ENCODE measurements at places on chromosomes 3 and 15.

GRCh38 chr3:50912746-50913145 lies 238.0 kb downstream of the DOCK3 start:
- DNase-seq = no peak

DNA sequence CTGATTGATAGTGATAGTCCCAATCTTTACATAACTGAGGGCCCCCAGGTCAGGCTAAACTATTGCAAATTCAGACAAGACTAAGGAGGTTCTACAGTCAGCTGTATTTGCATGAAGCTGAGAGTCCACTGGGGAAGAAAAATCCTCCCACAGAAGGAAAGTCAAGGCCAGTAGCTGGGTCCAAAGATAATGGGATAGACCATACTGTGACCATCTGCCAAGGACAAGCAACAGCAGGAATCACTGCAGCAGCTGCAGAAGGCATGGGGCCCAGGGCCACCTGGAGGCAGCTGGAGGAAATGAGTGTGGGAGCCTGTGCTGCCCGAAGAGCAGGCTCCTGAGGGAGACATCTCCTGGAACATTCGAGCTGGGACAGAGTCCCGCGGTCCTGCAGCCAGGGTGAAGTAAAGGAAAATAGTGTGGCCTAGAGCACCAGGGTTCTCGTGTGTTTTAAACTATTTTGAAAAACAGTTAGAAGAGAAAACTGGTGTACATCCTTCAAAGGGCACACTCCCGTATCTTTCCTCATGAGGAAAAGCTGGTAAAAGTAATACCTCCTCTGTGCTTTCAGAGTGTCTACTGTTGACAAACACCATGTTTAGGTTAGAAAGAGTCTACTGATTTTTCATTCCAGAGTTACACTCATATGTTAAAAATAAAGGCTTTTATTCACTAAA lies 13.2 kb upstream of the TMEM212 start:
- DNase-seq = no peak

DNA sequence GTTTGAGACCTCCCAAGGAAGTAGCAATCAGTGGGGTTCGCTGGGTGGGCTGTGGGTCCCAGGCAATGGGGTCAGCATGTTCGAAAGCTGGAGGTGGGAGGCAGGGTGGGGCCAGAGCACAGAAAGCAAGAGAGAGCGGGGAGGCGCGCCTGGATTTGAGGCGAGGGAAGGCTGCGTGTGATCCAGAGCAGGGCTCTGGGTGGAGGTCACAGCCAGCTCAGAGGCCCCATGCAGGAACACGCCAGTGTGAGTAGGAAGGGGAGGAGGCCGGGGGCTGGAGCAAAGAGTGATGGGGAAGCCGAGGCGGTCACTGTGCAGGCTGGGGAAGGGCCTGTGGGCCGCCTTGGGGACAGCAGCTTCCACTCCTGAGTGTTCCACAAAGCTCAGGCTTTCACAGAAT lies 8.8 kb downstream of the DNAJB8 start:
- DNase-seq = no peak

GRCh38 chr15:50506121-50506520 lies 40.3 kb downstream of the USP50 start:
- DNase-seq = no peak

DNA sequence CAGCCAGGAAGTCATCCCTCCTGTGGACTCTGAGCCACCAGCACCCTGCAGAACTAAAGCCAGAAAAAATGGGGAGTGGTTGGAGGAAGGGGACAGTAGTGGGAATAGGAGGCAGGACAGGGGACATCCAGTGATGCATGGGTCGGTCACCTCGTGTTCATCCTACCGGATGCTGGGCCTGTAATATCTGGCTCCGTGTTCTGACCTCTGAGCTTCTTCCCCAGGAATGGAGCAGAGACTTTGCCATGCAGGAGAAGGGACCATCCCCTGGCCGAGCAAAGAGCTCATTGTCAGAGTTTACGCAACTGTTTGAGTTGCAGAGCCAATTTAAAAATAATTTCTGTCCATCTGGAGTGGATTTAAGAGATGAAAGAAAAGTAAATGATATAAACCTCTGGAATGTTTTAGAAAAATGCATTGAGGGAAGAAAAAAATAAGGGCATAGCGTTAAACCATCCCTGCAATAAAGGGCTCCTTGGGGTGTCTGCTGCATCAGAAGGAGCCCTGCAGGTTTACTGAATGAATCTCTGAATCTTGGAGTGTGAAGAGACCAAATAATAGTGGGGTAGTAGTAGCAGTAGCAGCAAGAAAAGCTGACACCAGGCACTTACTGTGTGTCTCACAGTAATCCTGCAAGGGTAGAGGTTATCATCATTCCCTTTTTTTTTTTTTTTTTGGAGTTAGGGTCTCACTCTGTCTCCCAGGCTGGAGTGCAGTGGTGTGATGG lies 70.9 kb downstream of the AAGAB start:
- DNase-seq = no peak

DNA sequence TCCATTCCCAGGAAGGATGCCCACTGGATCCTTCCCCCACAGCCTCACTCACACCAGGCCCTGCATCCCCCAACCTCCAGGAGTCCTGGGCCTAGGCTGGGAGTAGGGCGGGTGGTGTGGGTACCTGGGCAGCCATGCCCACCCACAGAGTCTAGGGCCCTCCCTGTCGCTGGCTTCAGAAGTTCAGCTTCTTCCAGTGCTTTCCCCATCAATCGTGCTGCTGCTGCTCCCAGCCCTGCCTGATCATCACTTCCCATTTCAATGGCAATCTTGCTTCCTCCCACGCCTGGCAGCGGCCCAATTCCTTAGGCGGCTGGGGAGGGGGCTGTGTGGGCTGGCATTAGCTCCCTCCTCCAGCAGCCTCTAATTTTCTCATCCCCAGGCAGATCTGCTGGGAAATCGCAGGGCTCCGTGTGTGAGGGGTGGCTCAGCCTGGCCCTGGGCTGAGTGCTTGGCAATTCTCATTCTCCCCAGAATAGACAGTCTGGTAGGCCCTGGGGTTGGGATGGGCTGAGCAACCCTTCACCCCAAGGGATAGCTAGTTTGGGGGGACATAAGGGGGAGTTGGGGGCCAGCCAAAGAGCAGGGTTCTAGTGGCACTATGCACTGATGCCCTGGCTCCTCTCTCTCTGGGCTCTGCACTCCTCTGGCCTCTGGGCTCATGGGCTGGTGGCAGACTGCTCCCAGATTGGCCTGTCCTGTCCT lies 66.4 kb downstream of the SCN5A start:
- DNase-seq = no peak

DNA sequence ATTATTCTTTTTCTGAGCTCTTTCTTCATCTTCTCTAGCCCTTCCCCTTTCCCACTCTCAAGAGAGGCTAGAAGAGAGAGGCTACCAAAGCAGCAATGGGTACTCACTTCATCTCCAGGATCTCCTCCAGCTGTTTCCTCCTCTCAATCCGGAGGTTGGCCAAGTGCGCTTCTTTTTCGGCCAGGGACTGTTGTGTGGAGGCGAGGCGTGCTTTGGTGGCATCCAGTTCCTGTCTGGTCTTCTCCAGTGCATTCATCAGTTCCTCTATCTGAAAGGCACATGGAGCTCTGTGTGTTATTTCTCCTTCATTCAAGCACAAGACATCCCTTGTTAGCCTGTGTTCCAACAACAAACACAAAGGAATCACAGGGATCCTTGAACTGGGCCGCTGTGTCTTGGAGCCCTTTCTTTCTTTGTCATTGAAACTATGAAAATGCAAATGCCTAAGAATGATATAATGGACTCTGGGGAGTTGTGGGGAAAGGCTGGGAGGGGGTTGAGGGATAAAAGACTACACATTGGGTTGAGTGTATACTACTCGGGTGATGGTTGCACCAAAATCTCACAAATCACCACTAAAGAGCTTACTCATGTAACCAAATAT lies 401.3 kb upstream of the WNT5A start:
- DNase-seq = no peak

- peak; percentile 90 for DNase-seq
Measured at GRCh38 chr15:38610748-38611147, 46.1 kb upstream of the RASGRP1 start.

DNA sequence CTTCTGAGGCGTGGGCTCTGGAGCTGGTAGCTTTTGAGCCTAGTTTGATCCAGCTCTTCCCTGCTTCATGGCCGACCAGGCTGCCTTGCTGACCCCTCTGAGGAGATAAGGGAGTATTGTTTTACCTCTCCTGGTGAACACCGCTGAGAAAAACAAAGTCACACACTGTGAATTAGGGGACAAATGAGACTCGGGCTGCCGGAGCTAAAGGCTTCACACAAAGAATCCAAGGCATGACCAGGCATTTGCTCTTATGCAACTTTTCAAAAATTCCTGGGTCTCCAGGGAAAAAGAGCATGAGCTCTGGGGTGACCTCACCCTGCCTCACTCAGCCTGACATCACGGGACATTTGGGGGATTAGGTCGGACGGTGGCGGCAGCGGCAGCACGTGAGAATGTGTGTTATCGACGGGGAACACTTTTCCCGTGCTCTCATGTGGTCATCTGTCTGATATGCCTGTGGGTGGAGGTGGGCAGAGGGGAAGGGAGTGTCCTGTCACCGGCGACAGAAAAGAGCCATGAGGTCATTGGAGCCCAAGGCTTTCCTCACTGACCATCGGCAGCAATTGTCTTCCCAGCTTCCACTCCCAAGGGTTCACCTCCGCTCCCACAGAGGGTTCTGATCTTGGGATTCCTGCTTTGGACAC lies 61.0 kb downstream of the TMEM44 start:
- DNase-seq = no peak

DNA sequence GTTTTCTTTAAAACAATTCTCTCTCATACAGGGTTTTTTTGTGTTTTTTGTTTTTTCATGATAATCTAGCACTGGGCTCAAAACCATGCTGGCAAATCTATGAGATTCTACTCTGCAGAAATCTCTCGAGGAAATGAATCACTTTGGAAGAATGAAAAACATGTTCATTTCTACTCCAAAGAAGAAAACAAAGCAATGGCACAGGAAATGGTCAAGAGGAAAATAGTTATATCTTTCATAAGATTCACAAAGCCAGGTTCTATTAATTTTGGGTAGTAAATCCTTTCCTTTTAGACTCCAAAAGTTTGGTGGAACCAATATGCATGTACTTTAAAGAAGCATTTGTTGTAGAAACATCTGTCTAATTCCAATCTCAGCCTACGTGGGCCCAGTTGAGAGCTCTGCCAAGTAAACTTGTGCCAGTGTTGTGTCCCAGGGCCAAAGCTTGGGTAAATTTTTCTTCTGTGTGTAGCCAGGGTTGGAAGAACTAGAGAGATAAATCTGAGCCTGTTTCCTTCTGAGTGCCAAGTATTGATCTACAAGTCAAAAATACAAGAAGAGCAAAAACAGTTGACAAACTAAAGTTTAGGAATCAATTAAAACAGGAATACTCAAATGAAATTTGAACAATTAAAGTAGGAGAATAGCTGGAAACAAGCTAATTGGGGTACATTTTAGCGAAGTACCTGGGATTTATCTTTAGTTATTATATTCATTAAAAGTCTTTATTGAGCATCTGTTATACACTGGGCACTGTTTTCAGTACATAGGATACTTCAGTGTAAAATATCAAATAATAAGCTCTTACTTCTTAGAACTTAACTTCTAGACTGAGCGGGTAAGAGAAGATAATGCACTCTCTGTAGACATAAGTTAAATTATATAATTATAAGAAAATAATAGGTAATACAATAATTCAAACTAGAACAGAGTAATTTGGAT lies 657.5 kb upstream of the NECTIN3 start:
- DNase-seq = no peak

DNA sequence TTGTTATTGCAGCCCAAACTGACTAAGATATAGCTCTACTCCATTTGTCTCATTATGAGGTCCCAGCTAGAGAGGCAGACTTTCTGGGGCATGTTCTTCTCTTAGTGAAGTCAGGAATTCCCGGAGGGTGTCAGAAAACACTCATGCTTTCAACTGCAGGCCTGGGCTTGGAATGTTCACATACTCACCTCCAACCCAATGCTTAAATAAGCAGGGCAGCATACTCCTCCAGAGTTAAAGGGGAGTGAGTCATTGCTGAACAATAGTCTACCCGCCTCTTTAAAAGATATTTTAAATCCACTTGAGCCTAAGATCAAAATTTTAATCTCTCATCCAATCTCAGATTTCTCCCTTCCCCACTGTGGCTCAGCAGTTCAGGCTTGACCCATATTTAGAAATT lies 167.8 kb upstream of the DPH6 start:
- DNase-seq = no peak

DNA sequence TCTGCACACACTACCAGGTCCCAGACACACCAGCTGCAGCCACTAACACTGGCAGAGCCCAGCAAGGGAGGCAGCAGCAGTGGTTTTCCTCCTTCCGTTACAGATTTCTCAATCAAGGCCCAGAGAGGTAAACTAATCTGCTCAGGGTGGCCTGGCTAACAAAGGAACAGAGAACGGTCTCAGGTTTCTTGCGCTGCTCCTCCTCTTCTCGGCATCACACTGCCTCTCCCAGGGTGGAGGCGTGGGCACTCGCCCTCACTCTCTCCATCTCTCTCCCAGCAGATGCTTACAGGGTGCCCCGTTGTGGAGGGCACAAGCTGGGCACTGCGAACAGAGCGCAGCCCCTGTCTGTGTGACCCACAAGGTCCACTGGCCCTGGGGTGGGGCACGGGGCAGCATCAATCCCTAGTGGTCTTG lies 228.7 kb downstream of the VPS13C start:
- DNase-seq = no peak

DNA sequence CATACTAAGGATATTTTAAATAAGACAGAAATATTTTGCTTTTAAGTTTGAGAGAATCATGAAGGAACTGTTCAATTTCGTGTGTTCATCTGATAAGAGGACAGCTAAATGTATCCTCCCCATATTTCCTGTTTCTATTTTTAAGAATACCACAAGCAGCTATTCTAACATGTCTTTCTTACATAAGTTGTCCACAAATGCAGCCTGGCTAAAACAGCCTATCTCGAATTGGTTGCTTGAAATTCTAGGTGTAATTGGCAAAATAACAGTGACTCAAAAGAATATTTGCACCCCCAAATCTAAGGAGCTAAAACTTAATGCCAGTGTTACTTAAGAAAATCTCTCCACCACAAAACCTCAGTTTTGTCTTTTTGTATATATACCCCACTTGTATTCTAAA lies 35.0 kb downstream of the BTLA start:
- no peak for DNase-seq

DNA sequence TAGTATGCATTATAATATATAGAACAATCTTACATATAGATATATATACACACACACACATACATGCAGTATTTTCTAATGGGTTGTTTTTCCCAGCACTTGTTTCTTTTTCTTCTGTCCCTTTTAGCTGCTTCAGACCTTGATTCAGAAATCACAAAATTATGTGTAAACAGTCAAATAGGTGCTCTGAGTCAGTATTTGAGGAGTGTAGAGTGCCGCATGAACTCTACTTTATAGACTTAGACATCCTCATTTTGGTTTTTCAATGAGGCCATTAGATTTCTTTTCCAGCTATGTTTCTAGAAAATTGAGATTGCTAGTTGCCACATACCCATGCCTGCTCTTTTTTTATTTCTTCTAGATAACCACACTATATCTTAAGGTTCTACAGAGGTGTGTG lies 58.2 kb downstream of the HHLA2 start:
- no peak for DNase-seq

DNA sequence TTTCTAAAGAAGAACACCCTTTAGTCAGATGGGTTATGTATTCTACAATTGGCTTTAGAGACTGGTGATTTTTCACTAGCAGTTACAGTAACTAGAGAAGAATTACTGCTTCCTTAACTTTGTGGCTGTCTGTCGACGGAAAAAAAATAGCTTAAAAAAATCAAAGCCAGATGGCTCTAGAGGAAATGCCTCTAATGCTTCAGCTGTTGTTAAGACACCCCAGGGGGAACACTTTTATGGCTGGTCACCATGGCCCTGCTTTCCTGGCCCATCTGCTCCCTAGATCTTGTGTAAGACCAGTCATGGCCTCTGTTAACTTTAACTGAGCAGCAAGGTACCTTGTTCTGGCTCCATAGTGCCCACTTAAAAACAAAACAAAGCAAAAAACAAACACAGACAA lies 198.6 kb upstream of the PLSCR5 start:
- DNase-seq = peak; percentile 64
